ENCODE measurements at places on chromosomes 7 and 10. TPM values are rescaled to one million over a fixed set of nuclear protein-coding genes. Genes with fewer than 3 reads are reported as not detected.
A peak's percentile ranks its signal among the peaks of the same experiment; 100 is the strongest.

- no peak for DNase-seq
Measured at GRCh38 chr7:152451356-152451755, 15.6 kb upstream of the KMT2C start.

DNA sequence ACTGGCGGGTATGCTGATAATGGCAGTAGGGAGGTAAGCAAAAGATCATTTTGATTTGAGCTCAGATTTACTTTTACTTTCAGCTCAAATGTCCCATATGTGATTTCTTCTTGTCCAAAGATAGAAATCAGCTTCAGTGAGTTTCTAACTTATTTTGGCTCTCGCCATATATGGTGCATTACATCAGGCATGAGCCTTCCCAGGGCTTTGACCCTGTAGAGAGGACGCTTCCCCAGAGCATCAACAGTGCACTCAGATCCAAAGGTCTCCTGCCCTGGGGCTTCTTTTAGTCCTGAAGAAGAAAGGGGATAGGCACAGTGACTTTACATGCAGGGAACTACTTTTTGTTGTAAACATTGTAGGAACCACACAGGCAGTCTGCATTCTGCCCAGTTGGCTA, 128.6 kb upstream of the PDLIM1 start:
- no peak for DNase-seq

DNA sequence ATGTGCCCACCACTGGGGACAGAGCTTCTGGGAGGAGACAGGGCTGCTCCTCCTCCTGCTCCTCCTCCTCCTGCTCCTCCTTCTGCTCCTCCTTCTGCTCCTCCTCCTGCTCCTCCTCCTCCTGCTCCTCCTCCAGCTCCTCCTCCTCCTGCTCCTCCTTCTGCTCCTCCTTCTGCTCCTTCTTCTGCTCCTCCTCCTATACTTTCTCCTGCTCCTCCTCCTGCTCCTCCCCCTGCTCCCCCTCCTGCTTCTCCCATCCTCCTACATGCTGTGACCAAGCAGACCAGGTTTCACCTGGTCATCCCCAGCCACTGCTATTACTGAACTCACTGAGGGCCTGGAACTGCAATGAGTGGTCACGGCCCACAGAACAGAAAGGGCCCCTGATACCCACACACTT, 154.0 kb upstream of the PPP2R2D start:
- no peak for DNase-seq

FOXP2 gene
- not detected for total RNA-seq

- DNase-seq = peak; percentile 56
Measured at GRCh38 chr7:112550468-112551060, 69.8 kb downstream of the LSMEM1 start.

DNA sequence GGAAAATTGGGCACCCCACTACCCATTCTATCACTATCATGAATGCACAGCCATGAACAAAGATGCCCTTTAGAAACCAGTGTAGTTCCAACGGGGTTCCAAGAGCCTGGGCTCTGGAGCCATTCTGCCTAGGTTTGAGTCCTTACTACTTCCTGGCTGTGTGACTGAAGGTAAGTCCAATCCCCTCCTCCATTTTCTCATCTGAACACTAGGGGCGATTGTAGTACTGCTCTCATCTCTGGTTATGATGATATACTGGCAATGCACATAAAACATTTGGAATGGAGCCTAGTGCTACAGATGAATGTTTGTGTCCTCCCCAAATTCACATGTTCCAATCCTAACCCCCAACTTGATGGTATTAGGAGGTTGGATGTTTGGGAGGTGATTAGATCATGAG, 28.1 kb upstream of the CDH23 start:
- DNase-seq = no peak

DNA sequence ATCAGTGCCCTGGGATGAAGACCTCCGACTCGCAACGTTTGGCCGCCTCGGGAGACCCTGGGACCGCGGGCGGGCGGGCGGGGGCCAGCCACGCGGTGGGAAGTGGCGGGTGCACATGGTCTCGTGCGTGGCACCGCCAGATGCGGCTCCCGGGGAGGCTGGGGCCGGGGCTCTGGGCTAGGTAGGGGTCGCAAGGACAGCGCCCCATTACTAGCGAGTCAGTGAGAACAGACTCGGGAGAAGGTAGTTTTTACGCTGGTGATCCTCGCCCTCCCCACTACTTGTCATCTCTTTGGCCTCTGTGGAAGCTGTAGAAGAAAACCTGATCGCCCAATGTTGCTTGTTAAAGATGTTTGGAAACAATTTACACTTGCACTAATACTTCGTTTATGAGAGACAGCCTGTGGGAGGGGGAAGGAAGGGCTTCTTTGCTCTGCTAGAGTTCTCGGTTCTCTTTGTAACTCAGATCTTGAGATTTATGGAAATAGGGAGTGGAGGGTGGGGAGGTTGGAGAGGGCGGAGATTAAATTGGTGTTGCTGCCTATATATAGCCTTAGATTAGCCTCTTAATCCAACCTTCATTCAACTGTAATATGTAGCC, 591 bp downstream of the BZW2 start:
- peak; percentile 7 for DNase-seq

PLEKHS1 gene
- total RNA-seq = 0.10 TPM

SLC18A3 gene
- not detected for total RNA-seq

KLF6 gene
- total RNA-seq = 155 TPM

Data from activated CD4-positive, alpha-beta T cell treated with anti-CD3 and anti-CD28 coated beads, Interleukin-2, amount 10 ng/mL, durations not matched to agents 7 days and 5 days (primary cell).